ENCODE measurements at places on chromosomes 1 and 21.

DNA sequence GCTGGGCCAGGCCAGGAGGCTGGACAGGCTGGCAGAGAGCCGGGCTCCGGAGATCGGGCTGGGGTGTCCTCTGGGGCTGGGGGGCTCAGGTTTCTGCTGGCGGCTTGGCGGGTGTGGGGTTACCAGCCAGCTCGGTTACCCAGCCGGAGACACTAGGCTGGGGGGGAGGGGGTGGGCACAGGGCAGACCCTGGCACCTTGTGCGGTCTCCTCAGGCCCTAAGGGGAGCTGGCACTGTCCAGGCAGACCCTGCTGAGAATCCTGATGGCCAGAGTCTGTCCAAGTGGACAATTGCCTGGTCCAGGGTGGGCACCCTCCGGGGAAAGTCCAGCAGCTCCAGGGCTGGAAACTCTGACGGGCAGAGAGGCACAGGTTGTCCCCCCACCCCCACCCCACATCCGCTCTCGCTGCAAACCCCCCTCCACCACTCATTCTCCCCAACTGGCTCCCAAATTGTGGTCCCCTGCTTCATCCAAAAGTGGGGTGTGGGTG lies 6.7 kb downstream of the ZBTB7B start:
- DNase-seq: no peak

GRCh38 chr1:222975472-222976122 lies 160.8 kb downstream of the DISP1 start:
- no peak for DNase-seq

GRCh38 chr1:229344139-229344538 lies 1.3 kb upstream of the CCSAP start:
- no peak for DNase-seq

GRCh38 chr1:24871306-24871901 lies 58.7 kb downstream of the RUNX3 start:
- no peak for DNase-seq

- no peak for DNase-seq
These were observed 68.5 kb upstream of the ADAM30 start for GRCh38 chr1:119964673-119965363.

GRCh38 chr1:220878191-220879075 lies 810 bp upstream of the HLX start:
- DNase-seq: no peak

- DNase-seq: no peak
These were observed 6.6 kb downstream of the IFFO2 start for GRCh38 chr1:18949686-18950400.

DNA sequence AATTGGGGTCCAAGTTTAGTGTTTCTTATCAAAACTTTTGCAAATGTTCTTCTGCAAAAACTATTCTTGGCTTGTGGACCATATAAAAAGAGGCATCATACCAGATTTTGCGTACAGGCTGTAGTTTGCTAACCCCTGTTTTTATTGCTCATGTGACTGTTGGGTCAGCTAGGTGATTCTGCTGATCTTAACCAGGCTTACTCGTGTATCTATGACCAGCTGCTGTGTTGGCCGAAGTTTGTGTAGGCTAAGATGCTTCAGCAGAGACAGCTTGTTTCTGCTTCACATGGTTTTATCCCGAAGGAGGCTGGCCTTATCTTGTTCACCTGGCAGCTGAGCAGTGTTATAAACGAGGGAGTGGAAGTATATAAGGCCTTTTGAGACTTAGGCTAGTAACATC lies 38.2 kb downstream of the POU2F1 start:
- DNase-seq: no peak

- no peak for DNase-seq
These were observed 94.6 kb upstream of the CASZ1 start for GRCh38 chr1:10891091-10891490.

DNA sequence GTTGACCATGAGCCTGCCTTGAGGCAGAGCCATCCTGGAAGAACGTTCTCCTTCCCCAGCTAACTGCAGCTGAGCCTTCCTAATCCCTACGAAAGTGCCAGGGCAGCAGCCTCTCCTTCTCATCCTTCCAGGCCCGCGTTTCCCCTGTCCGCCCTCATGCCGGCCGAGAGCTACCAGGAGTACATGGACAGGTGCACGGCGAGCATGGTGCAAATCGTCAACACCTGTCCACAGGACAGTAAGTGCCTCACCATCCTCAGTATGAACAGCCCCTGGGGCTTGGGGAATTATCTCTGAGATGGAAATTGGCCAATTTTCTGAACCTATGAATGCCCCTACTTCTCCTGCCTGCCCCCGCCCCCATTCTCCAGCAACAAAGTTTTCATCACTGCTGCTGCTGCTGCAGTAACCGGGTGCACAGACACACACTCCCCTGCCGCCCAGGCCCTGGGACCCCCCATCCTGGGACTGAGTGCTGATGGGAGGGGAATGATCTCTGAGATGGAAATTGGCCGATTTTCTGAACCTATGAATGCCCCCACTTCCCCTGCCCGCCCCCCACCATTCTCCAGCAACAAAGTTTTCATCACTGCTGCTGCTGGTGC lies 39.6 kb downstream of the UBASH3A start:
- DNase-seq: no peak

- no peak for DNase-seq
These were observed 65.3 kb downstream of the LAMC2 start for GRCh38 chr1:183251101-183251958.

- DNase-seq: no peak
These were observed 162.3 kb downstream of the ZNF281 start for GRCh38 chr1:200247518-200247917.

- DNase-seq: no peak
These were observed 315.7 kb upstream of the USP25 start for GRCh38 chr21:15414057-15414456.

DNA sequence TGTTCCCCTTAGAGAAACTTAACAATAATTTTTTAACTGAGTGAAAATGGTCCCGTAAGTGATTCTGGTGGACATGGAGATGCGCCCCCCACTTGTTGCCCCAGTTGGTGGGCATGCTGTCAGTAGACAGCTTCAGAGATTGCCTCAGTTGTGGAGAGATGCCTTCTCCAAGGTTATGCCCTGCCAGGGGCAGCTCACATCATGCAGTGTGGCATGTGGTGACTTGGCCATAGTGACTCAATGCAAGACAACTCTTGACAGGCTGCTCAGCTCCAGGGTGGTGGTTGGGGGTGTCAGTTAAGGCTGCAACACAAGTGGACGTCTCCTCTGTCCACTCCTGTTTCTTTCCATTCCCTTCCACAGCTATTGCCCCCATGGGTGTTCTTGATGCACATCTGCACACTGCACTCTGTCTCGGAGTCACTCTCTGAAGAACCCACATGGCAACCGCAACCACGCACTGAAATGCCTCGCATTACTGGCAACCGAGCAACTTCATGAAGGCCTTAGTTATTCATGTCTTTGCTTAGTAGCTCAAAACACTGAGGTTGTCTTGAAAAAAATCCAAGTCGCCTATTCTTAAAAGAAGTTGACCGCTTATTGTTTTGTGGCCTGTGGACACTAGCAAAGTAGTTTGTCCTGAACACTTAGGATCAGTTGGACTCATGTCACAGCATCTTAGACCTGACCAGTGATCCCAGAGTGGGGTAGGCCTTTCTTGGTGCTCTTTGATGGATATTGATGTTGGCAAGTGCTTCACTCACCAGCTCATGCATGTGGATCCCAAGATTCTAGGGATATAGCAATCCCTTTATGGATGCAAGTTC lies 54.8 kb upstream of the USP1 start:
- DNase-seq: no peak

DNA sequence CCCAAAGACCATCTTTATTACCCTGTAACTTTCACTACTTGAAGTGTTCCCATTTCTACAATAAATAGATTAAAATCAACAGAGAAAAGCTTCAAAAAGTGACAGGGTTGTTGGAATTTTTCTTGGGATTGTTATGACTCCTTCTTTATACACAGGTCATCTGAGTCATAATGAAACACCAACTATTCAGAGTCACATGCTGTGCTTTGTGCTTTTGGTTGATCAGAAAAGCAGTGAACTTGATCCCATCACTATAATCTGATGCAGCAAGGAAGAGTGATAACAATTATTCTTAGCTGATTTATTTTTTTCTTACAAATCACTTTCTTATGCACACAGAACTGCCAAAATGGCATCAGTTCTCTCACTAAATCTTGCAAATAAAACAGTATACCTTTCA lies 422.9 kb downstream of the PTBP2 start:
- no peak for DNase-seq

- no peak for DNase-seq
These were observed 53.2 kb upstream of the CFAP126 start for GRCh38 chr1:161420763-161421455.

- DNase-seq: no peak
These were observed 6.0 kb downstream of the TMPRSS2 start for GRCh38 chr21:41501919-41502318.

- DNase-seq: no peak
These were observed 2.6 kb downstream of the COL16A1 start for GRCh38 chr1:31701091-31701736.

DNA sequence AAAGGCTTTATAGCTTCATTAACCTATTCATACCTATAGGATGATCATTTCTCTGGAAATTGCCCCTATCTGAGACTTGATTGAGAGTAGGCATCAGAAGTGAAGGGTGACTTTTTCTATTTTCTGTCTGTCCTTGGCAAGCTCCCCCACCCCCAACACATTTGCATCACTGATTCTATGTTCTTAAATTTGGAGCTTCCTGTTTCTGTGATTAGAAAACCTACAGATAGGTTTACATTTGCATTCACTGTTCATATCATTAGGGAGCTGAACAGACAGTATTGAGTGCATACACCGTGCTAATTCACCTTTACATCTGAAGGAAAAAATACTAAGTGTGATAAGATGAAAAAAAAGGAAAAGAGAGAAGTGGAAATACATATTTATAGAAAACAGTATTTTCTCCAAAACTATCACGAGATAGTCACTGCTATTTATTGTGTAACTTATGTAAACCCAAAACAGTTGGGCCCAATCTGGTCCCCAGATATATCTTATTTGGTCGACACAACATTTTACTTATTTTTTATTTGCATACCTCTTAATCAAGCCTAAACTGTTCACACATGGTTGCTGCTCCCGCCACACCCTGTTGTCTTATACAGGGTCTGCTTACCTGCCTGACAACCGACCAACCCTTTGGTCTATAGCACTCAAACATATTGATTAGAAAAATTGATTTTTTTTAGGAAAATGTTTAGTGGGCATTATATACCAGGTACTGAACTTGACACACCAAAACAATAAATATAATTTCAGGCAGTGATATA lies 218.8 kb downstream of the NTNG1 start:
- no peak for DNase-seq

- no peak for DNase-seq
These were observed 103.1 kb downstream of the ATP6V1G3 start for GRCh38 chr1:198437332-198437731.

- DNase-seq: no peak
These were observed 31.5 kb downstream of the PAPPA2 start for GRCh38 chr1:176494436-176494835.

DNA sequence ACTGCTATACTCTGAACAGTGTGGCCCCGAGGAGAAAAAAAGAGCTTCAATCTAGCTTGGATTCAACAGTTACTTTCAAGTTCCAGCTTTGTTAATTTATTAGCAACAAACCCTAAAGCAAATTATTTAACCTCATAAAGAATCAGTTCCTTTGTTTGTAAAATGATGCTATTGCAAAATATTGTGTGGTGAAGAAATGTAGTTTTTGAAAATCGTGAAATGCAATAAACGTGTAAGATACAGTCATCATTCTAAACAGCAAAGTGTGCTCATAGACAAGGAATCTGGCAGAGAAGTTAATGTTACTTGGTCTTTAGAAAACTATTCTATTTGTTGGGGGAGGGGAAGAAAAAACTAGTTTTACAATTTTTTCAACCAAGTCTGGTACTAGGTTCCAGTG lies 297.6 kb upstream of the ADGRL4 start:
- DNase-seq: no peak

DNA sequence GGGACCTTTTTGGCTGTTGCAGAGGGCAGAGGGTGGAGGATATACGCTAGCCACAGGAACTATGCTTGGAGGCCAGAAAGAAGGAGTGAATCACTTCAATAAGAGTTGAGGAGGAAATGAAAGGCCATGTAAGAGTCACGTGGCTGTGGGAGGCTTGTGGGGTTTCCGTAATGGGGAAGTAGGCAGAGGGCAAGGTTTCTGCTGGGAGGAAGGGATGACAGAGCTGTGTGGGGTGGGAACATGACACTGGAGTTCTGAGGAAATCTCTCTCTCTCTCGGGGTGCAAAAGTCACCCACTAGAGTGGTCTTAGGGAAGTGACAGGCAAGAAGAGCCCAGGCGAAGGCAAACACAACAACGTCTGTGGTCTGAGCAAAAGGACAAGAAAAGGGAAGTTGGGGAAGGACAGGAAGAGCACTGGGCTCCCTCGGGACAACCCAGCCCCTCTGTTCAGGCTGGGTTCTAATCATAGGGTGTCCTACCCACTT lies 3.9 kb upstream of the CD1C start:
- no peak for DNase-seq

GRCh38 chr1:6275826-6276782 lies 15.2 kb upstream of the GPR153 start:
- DNase-seq: no peak
